ENCODE measurements at places on chromosomes 3 and 15.

- DNase-seq, result no peak
Measured at GRCh38 chr3:62718515-62719320, 156.5 kb downstream of the CADPS start.

- DNase-seq, result no peak
Measured at GRCh38 chr3:18334837-18335601, 90.1 kb downstream of the SATB1 start.

- DNase-seq, result no peak
Measured at GRCh38 chr3:10155658-10156057, 9.1 kb upstream of the IRAK2 start.

- DNase-seq, result no peak
Measured at GRCh38 chr3:46010519-46011113, 15.0 kb upstream of the FYCO1 start.

- DNase-seq, result no peak
Measured at GRCh38 chr15:68526269-68526668, 52.5 kb upstream of the CORO2B start.

DNA sequence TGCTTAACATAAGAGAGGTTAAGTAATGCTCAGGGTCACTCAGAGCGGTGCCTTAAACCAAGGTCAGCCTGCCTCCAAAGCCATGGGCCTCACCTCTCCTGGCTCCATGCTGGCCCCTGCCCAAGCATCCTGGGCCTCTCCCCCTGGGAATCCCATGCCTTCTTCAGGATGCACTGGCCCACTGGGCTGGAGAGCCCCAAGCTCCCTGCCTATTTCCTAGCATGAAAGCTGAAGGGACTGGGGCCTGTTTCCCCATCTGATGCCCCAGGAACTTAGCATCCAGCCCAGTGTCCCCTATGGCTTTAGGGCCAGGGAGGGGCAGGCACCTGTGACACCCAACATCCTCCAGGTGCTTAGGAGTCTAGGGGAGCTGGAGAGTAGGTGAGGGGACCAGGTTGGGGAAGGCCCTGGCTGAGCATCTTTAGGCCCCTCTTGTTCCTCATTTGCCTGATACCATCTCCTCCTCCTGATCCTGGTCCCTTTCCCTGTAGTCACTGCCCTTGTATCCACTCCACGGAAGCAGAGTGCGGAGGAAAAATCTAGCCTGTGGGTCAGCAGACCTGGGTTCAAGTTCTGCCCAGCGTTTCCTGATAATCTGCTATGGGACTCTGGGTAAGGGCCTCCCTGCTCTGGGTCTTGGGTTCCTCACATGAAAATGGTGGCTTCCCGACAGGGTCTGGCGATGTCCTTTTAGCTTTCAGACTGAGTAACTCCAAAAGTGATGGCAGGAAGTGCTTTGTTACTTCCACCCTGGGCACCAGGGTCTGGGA is 28.6 kb downstream of the EHD4 start:
- no peak for DNase-seq

GRCh38 chr3:5007873-5008272 is 28.6 kb downstream of the BHLHE40 start:
- DNase-seq, result no peak

- DNase-seq, result no peak
Measured at GRCh38 chr3:142618917-142619461, 22.8 kb downstream of the PLS1 start.

DNA sequence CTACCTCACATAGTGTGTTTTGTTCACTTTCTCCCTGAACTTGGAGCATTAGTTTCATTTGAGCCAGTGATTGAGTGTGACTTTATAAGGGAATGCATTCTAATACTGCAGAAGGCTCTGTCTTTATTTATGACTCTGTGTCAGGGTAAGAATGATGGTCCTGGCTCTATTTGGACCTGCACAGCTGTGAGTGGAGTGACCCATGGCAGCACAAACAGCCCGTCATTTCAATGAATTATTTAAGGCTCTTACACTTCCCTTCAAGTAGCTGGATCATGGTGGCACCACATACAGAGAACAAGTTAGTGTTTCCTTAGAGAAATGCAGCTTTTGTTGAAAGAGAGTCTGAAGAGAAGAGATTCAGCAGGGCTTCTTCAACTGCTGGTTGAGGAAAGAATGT is 16.4 kb downstream of the TMEM108 start:
- DNase-seq, result no peak

GRCh38 chr3:51530485-51530884 is 8.0 kb upstream of the RAD54L2 start:
- DNase-seq, result no peak

- no peak for DNase-seq
Measured at GRCh38 chr3:42996633-42997075, 17.5 kb downstream of the GASK1A start.

DNA sequence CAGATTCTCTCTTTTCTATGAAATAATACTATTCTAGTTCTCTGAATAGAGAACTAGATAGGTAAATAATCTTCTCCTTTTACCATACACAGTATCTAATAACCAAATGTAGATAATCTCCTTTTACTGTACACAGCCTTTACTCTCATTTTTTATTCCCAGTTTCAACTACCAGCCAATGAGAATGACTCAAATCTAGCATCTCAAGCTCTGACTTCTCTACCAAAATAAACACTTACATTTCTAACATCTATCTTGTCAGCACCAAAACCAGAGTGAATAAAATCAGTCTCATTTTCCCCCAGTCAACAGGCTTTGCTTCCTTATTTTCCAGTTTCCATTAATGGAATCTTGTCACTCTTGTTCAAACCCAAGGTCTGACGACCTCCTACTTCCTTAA is 36.9 kb downstream of the LRRFIP2 start:
- no peak for DNase-seq

DNA sequence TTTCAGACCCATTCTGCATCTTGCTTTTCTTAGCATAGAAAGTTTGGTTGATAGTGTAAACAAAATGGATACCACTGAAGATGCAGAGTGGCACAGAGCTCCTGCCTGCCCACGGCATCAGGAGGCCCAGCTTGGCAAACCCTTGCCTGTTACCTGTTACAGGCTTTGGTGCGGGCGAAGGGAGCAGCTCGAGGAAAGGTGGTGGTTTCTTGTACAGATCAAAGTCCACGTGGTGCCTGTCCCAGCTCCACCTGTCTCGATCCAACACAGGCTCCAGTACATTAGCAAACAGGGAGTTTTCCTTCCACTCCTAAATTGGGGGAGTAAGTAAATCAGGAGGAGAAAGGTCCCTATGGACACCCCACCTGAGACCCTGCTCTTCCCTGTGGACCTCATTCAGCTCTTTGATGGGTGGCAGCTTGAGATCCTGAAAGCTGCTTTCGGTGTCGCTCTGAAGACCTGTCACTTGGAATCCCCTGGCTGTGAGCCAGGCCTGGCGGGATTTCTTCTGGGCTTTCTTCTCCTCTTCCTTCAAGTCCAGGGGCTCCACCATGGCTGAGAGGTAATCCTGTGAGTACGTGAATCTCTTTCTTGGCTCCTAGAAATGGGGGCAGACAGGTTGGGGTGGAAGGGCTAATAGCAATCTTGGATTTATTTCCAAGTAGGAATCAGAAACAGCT is 35.7 kb downstream of the ACAD9 start:
- DNase-seq, result no peak

DNA sequence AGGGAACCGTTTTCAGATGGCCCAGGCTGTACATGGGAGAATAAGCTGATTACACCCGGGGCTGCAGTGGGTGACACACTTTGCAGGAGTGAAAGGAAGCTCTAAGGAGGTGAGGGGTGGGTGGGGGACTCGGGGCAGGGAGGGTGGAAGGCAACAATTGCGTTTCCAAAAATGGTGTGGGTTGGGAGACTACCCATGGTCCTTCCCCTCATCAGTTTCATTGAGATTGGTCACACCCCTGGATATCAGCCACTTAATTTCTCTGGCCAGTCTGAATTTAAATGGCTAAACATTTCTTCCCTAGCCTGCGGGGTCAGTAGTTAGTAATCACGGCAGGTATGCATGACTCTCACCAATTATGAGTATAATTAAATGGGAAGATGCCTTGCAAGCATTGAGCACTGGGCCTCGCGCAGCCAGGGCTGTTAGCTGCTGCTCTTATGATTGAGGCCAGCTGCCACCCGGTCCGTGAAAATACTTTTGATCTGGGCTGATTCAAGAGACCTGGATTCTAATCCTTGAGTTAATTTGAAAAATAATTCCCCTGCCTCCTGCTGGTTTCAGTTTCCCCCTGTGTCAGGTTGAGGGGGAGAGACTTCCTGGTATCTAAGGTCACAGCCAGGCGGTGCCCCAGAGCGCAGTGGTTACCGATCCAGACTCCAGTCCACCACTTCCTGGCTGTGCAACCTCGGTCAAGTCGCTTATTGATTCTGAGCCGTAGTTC is 23.3 kb downstream of the SLC6A6 start:
- peak; percentile 68 for DNase-seq

DNA sequence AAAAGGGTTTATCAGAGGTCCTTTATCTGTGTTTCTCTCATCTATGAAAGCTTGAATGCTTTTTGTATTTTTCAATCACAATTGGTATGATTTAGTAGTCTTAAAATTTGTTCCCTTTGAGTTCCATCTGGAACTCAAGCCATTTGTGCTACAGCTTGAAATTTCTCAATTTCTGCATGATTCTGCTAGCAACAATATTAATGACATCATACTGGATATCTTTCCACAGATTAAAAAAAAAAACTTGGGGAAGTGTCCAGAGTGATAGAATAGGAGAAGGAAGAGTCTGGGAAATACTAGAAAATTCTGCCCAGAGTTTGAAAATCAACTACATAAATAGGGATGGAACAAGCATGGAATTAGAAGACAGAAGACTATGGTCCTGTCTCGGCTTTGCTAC is 9.3 kb upstream of the FBN1 start:
- DNase-seq, result no peak

- DNase-seq, result no peak
Measured at GRCh38 chr3:154792828-154793227, 287.3 kb upstream of the MME start.

- DNase-seq, result no peak
Measured at GRCh38 chr15:80483725-80484161, 79.6 kb downstream of the ARNT2 start.

- DNase-seq, result no peak
Measured at GRCh38 chr3:127483005-127483641, 107.4 kb downstream of the TPRA1 start.

- DNase-seq, result no peak
Measured at GRCh38 chr3:167861649-167862048, 126.1 kb downstream of the SERPINI1 start.

GRCh38 chr3:193708270-193708669 is 115.3 kb downstream of the OPA1 start:
- DNase-seq, result no peak

Data from central memory CD4-positive, alpha-beta T cell (primary cell).